ENCODE measurements at places on chromosomes 2 and 18. TPM values are rescaled to one million over a fixed set of nuclear protein-coding genes. Genes with fewer than 3 reads are reported as not detected.

The LYG2 gene
- not detected for total RNA-seq

The TXNDC2 gene
- total RNA-seq = 0.30 TPM

The KCNJ3 gene
- total RNA-seq = not detected

The ACTG2 gene
- total RNA-seq = not detected

The ZNF396 gene
- total RNA-seq = 1.7 TPM

- H3K4me3 ChIP-seq = no peak overlapping the region
- no peak for DNase-seq
- no peaks in the 10 kb centered on the region for H3K27me3 ChIP-seq
- no peaks in the 10 kb centered on the region for H3K4me1 ChIP-seq
- no peaks in the 10 kb centered on the region for H3K36me3 ChIP-seq
Measured at GRCh38 chr2:237541243-237541642, 25.1 kb upstream of the PRLH start.

DNA sequence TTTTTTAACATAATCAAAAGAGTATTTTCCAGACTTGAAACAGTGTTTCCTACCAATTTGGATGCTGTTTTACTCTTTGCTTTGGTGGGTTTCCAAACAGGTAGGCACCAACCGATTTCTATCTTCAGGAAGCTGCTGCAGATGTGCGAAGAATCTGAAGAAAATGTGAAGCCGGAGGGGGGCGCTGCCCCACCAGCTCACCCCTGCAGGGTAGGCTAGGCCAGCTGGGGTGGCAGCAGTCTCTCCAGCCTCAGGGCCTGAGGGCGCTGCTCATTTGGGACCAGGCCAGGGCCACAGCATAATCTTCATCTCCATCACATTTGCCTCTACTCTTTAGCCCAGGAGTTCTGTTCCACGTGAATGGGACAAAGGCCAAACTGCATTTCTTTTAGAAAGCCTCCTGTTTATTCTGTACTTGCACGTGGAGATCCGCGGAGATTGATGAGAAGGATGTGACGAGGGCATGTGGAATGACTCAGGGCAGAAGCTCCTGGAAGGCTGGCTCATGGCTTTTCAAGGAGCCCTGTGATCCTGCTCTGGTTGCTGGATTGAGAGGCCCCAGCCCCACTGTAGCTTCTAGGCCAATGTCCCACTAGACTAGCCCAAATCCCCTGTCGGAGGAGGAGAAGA, 84.2 kb upstream of the FAM136A start:
- no peak for DNase-seq
- peaks cover 8% of the 10 kb centered on the region for H3K27me3 ChIP-seq
- H3K4me3 ChIP-seq = no peak overlapping the region

DNA sequence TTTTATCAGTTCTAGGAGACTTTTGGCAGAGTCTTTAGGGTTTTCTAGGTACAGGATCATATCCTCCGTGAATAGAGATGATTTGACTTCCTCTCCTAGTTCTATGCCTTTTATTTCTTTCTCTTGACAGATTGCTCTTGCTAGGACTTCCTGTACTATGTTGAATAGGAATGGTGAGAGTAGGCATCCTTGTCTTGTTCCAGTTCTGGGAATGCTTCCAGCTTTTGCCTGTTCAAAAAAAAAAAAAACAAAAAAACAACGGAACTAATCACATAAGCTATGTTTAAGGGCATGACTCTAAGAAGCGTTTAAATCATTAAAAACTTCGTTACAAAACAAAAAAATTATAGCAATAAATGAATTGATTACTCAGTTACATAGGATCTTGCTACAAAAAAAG, 145.7 kb downstream of the NUP35 start:
- H3K4me1 ChIP-seq = no peaks in the 10 kb centered on the region
- no peak for DNase-seq
- no peak overlapping the region for H3K4me3 ChIP-seq

GRCh38 chr2:235534678-235535422, 41.0 kb downstream of the AGAP1 start:
- H3K27me3 ChIP-seq = no peaks in the 10 kb centered on the region
- H3K4me1 ChIP-seq = no peaks in the 10 kb centered on the region
- H3K27ac ChIP-seq = no peak overlapping the region
- no peaks in the 10 kb centered on the region for H3K36me3 ChIP-seq
- H3K4me3 ChIP-seq = no peak overlapping the region
- no peak for DNase-seq

- peak overlapping the region; percentile 30 for H3K4me3 ChIP-seq
- H3K27me3 ChIP-seq = peaks cover 45% of the 10 kb centered on the region
- peaks cover 10% of the 10 kb centered on the region for H3K4me1 ChIP-seq
- H3K36me3 ChIP-seq = no peaks in the 10 kb centered on the region
Measured at GRCh38 chr18:7568426-7568825, 1.3 kb downstream of the PTPRM start.

DNA sequence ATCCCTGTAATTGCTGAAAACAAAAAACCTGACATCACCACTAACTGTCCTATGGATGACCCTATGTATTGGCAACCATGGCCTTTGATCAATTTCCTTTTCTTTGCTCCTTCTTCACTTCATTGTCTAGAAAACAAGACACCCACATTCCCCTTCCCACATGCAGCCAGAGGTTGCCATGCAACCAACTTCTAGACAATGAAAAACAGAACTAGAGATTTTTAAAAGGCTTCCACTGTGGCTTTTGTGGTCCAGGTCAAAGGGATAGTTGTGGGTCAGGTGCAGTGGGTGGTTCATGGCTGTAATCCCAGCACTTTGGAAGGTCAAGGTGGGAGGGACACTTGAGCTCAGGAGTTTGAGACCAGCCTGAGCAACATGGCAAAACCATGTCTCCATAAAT, 139.3 kb upstream of the DOK6 start:
- H3K27ac ChIP-seq = no peak overlapping the region
- H3K36me3 ChIP-seq = no peaks in the 10 kb centered on the region
- H3K27me3 ChIP-seq = no peaks in the 10 kb centered on the region
- no peak for DNase-seq
- no peaks in the 10 kb centered on the region for H3K4me1 ChIP-seq

DNA sequence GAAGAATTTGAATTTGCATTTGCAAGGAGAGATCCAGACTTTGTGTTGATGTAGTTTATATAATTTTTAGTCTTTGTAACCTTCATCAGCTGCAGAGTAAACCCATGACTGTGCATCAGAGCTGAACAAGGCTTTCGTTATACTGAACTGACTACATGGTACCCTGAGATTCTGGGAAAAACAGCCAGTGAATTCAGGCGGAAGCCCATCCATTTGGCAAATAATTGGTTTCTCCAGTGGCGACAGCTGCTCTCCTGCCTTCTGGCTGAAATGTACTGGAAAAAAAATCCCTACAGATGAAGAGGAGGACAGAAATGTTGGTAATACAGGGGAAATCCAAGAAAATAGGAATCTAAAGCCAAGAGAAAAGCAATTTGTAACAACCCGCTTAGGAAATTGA, 657.5 kb upstream of the CDH7 start:
- H3K4me1 ChIP-seq = no peaks in the 10 kb centered on the region
- no peak overlapping the region for H3K27ac ChIP-seq
- no peak for DNase-seq
- H3K36me3 ChIP-seq = no peaks in the 10 kb centered on the region
- H3K27me3 ChIP-seq = no peaks in the 10 kb centered on the region
- H3K4me3 ChIP-seq = no peak overlapping the region

GRCh38 chr2:188725746-188726360, 248.3 kb upstream of the COL3A1 start:
- DNase-seq = no peak
- H3K4me1 ChIP-seq = no peaks in the 10 kb centered on the region
- no peak overlapping the region for H3K4me3 ChIP-seq
- H3K36me3 ChIP-seq = no peaks in the 10 kb centered on the region

GRCh38 chr2:11551569-11552259, 17.9 kb downstream of the GREB1 start:
- H3K27me3 ChIP-seq = peaks cover 49% of the 10 kb centered on the region
- no peak overlapping the region for H3K4me3 ChIP-seq
- no peak overlapping the region for H3K27ac ChIP-seq
- peaks cover 5% of the 10 kb centered on the region for H3K4me1 ChIP-seq
- H3K36me3 ChIP-seq = no peaks in the 10 kb centered on the region
- no peak for DNase-seq

GRCh38 chr2:72895759-72896281, 8.6 kb downstream of the SPR start:
- no peak overlapping the region for H3K4me3 ChIP-seq
- DNase-seq = no peak
- peaks cover 41% of the 10 kb centered on the region for H3K27me3 ChIP-seq
- H3K4me1 ChIP-seq = peaks cover 4% of the 10 kb centered on the region

GRCh38 chr2:196914867-196915460, 11.5 kb downstream of the PGAP1 start:
- no peak for DNase-seq
- peak overlapping the region; percentile 95 for H3K27ac ChIP-seq
- peak overlapping the region; percentile 55 for H3K4me3 ChIP-seq
- peaks cover 80% of the 10 kb centered on the region for H3K36me3 ChIP-seq

- no peak for DNase-seq
- peaks cover 2% of the 10 kb centered on the region for H3K27me3 ChIP-seq
- no peak overlapping the region for H3K27ac ChIP-seq
- H3K36me3 ChIP-seq = no peaks in the 10 kb centered on the region
Measured at GRCh38 chr2:236886456-236886855, 199.2 kb upstream of the COPS8 start.

DNA sequence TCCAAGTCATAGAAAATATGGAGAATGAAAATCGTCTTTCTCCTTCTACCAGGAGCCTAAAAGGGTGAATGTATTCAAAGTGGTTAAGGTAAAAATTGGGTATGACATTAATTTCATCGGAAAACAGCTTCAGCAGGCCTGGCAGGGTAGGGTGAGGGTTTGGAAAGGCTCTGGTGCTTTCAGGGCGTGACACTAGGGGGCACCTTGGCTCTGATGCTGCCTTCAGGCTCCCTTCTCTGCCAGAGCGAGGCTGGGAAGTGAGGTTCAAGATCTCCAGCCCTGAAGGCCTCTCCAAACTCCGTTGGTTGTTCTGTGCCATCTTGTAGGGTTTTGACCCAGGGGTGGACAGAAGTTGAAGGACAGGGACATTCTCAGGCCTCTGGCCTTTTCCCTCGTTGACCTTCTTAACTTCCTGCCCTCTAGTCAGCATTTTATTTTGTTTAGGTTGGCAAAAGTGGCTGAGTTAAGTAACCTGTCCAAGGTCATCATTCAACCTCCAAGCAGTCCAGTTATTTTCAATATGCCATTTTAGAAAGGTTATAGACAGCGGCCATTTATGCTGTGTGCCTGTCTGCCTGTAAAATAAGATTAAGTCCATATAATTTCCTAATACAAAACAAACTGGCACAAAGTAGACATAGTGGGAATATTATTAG, 40.3 kb downstream of the EML6 start:
- H3K36me3 ChIP-seq = no peaks in the 10 kb centered on the region
- H3K27ac ChIP-seq = no peak overlapping the region
- H3K4me3 ChIP-seq = no peak overlapping the region
- peak; percentile 35 for DNase-seq

GRCh38 chr2:122218596-122218995, 463.1 kb downstream of the TSN start:
- no peaks in the 10 kb centered on the region for H3K4me1 ChIP-seq
- H3K4me3 ChIP-seq = no peak overlapping the region
- no peak for DNase-seq
- no peaks in the 10 kb centered on the region for H3K27me3 ChIP-seq
- no peak overlapping the region for H3K27ac ChIP-seq

- H3K4me1 ChIP-seq = no peaks in the 10 kb centered on the region
- no peak overlapping the region for H3K27ac ChIP-seq
- H3K36me3 ChIP-seq = no peaks in the 10 kb centered on the region
- no peak overlapping the region for H3K4me3 ChIP-seq
- peaks cover 2% of the 10 kb centered on the region for H3K27me3 ChIP-seq
Measured at GRCh38 chr2:129861666-129862288, 117.7 kb upstream of the RAB6C start.

GRCh38 chr18:60585670-60586069, 213.1 kb upstream of the MC4R start:
- no peaks in the 10 kb centered on the region for H3K4me1 ChIP-seq
- no peaks in the 10 kb centered on the region for H3K27me3 ChIP-seq
- no peak for DNase-seq
- no peaks in the 10 kb centered on the region for H3K36me3 ChIP-seq
- no peak overlapping the region for H3K27ac ChIP-seq
- H3K4me3 ChIP-seq = no peak overlapping the region

GRCh38 chr2:121818546-121818945, 63.1 kb downstream of the TSN start:
- H3K36me3 ChIP-seq = no peaks in the 10 kb centered on the region
- no peak for DNase-seq
- peaks cover 14% of the 10 kb centered on the region for H3K27me3 ChIP-seq
- H3K27ac ChIP-seq = no peak overlapping the region
- H3K4me3 ChIP-seq = no peak overlapping the region

- no peak overlapping the region for H3K4me3 ChIP-seq
- H3K27ac ChIP-seq = no peak overlapping the region
- no peaks in the 10 kb centered on the region for H3K27me3 ChIP-seq
- DNase-seq = no peak
Measured at GRCh38 chr2:70192516-70192915, 1.7 kb upstream of the C2orf42 start.

DNA sequence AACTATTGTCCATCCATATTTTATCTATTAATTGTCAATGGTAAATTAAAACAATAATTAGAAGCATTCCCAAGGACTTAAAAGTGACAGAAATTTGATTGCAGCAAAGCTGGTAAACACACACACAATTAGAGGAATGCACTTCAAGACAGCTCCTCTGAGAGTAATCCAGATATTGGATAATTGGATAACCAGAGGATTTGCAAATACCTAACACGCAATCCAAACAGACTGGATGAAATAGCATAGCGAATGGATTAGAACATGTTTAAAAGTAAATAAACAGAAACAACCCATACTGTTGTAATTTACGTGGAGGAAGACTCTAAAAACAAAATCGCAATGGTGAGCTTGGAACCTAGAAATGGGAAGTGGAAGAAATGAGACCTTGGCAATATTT, 239.8 kb downstream of the METTL4 start:
- peaks cover 16% of the 10 kb centered on the region for H3K27me3 ChIP-seq
- DNase-seq = no peak
- H3K4me3 ChIP-seq = no peak overlapping the region
- no peak overlapping the region for H3K27ac ChIP-seq

- peak; percentile 50 for DNase-seq
- peaks cover 79% of the 10 kb centered on the region for H3K4me1 ChIP-seq
- peak overlapping the region; percentile 83 for H3K4me3 ChIP-seq
- H3K27ac ChIP-seq = peak overlapping the region; percentile 90
Measured at GRCh38 chr2:201130524-201131186, 14.7 kb downstream of the CFLAR start.

Data from activated CD4-positive, alpha-beta memory T cell treated with anti-CD3 and anti-CD28 coated beads, Interleukin-2, amount 10 ng/mL, durations not matched to agents 7 days and 5 days (primary cell).